ENCODE measurements at places on chromosomes 5 and 9. TPM values are rescaled to one million over a fixed set of nuclear protein-coding genes. Genes with fewer than 3 reads are reported as not detected.

GRCh38 chr5:87877495-87877894 is 391.1 kb downstream of the TMEM161B start:
- no peak overlapping the region for H3K27ac ChIP-seq
- DNase-seq: no peak
- no peaks in the 10 kb centered on the region for H3K36me3 ChIP-seq
- H3K27me3 ChIP-seq: no peaks in the 10 kb centered on the region
- no peaks in the 10 kb centered on the region for H3K4me1 ChIP-seq

DNA sequence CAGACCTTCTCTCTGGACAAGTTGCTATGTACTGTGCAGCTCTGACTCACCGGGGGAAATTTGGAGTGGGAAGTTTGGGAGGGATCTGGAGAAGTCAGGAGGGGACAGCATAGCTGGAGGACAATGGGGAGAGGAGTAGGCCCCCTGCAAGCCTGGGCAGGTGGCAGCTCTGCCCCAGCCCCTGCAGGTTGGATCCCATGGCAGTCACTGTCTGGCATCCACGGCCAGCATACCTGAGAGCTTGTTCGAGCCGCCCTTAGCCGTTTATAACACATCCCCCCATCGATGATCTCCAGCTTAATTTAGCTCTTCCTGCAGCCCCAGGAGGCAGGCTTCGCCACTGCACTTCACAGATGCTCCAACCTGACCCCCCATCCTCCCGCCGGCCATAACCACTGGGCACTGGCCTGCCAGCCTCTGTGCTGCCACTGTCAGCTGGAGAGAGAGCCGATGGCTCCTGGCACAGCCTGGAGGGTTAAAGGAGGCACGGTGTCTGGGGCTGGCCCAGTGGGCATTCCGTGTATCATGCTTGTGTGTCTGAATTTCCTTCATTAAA is 57.7 kb upstream of the RNU6ATAC start:
- H3K27me3 ChIP-seq: peaks cover 17% of the 10 kb centered on the region
- no peak overlapping the region for H3K27ac ChIP-seq
- no peaks in the 10 kb centered on the region for H3K36me3 ChIP-seq
- H3K4me3 ChIP-seq: no peak overlapping the region

- H3K4me1 ChIP-seq: no peaks in the 10 kb centered on the region
- no peaks in the 10 kb centered on the region for H3K36me3 ChIP-seq
- H3K27ac ChIP-seq: no peak overlapping the region
- H3K4me3 ChIP-seq: no peak overlapping the region
These were observed 267.6 kb upstream of the DMRT1 start for GRCh38 chr9:573691-574410.

GRCh38 chr5:171242521-171242920 is 66.5 kb upstream of the TLX3 start:
- no peak overlapping the region for H3K4me3 ChIP-seq
- no peaks in the 10 kb centered on the region for H3K27me3 ChIP-seq
- H3K27ac ChIP-seq: no peak overlapping the region
- H3K4me1 ChIP-seq: no peaks in the 10 kb centered on the region
- no peaks in the 10 kb centered on the region for H3K36me3 ChIP-seq

- H3K36me3 ChIP-seq: no peaks in the 10 kb centered on the region
- H3K4me3 ChIP-seq: no peak overlapping the region
- no peak overlapping the region for H3K27ac ChIP-seq
- DNase-seq: no peak
- peaks cover 2% of the 10 kb centered on the region for H3K4me1 ChIP-seq
- H3K27me3 ChIP-seq: peaks cover 34% of the 10 kb centered on the region
These were observed 35.9 kb upstream of the UNC5A start for GRCh38 chr5:176774216-176775171.

GRCh38 chr9:76162086-76162730 is 232.0 kb downstream of the RFK start:
- DNase-seq: peak; percentile 80
- no peak overlapping the region for H3K4me3 ChIP-seq
- H3K36me3 ChIP-seq: peaks cover 7% of the 10 kb centered on the region
- peak overlapping the region; percentile 74 for H3K27ac ChIP-seq

DNA sequence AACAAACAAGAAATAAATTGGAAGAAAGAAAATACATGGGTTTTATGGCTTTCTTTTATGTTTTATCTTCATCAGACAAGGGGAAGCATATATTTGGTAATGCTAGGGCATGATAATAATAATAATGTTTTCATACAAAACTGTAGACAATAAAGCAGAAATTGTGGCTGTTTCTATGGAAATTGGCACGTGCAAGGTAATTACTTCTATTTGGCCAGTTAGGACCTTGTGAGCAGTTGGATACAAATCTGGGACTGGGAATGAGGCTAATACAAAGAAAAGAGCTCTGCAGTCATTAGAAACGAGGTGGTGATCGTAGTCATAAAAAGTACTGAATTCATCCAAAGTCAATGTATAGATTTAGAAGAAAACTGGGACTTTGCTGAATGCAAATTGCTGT is 233.6 kb downstream of the EFNA5 start:
- H3K36me3 ChIP-seq: no peaks in the 10 kb centered on the region
- DNase-seq: peak; percentile 69
- H3K4me3 ChIP-seq: no peak overlapping the region
- no peaks in the 10 kb centered on the region for H3K4me1 ChIP-seq
- H3K27me3 ChIP-seq: no peaks in the 10 kb centered on the region
- no peak overlapping the region for H3K27ac ChIP-seq

- no peaks in the 10 kb centered on the region for H3K36me3 ChIP-seq
- peaks cover 73% of the 10 kb centered on the region for H3K4me1 ChIP-seq
- H3K27me3 ChIP-seq: no peaks in the 10 kb centered on the region
- H3K4me3 ChIP-seq: no peak overlapping the region
- peak overlapping the region; percentile 92 for H3K27ac ChIP-seq
These were observed 35.6 kb downstream of the ERGIC1 start for GRCh38 chr5:172869691-172870090.

Gene IQGAP2
- total RNA-seq: 17.2 TPM

Gene CDX1
- 0.27 TPM for total RNA-seq

Gene ANKRD55
- total RNA-seq: not detected

Gene GZMA
- total RNA-seq: 0.75 TPM

Gene TMEM8B
- total RNA-seq: 5.1 TPM

Gene STKLD1
- 1.4 TPM for total RNA-seq

Gene PCAT7
- 0.13 TPM for total RNA-seq

Gene RXFP3
- total RNA-seq: not detected

Gene PCDHA1
- total RNA-seq: 0.04 TPM
